ENCODE measurements at places on chromosomes 7 and 10.

- DNase-seq: no peak
Measured at GRCh38 chr7:151511946-151512345, 7.7 kb downstream of the RHEB start.

DNA sequence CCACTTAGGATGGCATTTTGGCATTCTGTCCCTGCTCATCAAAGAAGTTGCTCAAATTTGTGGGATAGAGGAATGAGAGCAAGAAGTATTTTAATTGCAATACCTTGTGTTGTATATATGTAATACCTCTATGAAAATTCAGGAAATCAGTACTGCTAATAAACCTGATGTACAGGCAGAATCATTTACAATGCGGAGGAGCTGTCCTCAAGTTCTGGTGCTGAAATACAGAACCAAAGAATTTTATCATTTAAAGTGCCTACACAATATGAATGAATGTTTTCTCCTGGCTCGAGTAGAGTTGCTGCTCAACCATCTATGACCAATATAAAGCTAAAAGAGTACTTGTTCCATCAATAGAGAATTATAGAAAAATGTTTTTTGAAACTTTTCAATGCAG, 305.8 kb downstream of the PLXNA4 start:
- no peak for DNase-seq

- no peak for DNase-seq
Measured at GRCh38 chr10:132417257-132417910, 20.4 kb downstream of the PWWP2B start.

- no peak for DNase-seq
Measured at GRCh38 chr7:91007371-91007770, 256.9 kb upstream of the FZD1 start.

- DNase-seq: no peak
Measured at GRCh38 chr10:126242397-126243260, 145.6 kb downstream of the ADAM12 start.

DNA sequence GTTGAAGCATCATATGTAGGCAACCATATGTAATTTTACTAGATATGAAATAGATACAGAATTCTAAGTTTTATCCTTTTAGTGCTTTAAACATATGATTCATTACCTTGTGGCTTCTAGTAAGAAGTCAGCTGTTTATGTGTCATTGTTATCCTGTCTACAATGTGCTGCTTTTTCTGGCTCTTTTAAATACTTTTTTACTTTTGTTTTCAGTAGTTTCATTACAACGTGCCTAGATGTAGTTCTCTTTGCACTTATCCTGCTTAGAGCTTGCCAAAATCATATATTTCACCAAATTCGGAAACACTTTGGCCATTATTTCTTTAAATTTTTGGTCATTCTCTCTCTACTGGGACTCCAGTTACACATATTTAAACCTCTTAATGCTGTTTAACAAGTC, 26.4 kb downstream of the YAE1 start:
- DNase-seq: no peak

- DNase-seq: no peak
Measured at GRCh38 chr7:123725586-123726171, 23.1 kb downstream of the WASL start.

DNA sequence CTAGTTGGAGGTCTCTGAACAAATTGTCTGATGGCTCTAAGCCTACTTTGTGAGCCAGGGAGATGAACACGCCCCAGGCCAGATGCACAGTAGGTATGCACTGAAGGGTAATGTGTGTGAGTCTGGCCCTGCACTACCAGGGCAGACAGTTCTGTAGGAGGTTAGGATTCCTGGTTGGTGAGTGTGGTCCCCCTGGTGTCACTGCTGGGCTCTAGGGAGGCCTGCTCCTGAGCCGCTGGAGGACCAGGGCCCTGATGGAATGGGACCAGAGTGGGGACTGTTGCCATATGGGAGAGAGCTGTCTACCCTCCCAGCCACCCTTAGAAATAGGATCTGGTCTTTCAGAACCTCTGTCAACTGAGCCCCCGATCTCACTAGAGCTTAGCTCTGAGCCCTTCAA, 42.0 kb downstream of the CDH23 start:
- no peak for DNase-seq

GRCh38 chr7:106219170-106219569, 65.6 kb downstream of the NAMPT start:
- no peak for DNase-seq

Measured in GM19239 (cell line).